ENCODE measurements at places on chromosomes 6 and 20.

GRCh38 chr20:37518606-37519507 lies 2.2 kb upstream of the NNAT start:
- no peak for DNase-seq

DNA sequence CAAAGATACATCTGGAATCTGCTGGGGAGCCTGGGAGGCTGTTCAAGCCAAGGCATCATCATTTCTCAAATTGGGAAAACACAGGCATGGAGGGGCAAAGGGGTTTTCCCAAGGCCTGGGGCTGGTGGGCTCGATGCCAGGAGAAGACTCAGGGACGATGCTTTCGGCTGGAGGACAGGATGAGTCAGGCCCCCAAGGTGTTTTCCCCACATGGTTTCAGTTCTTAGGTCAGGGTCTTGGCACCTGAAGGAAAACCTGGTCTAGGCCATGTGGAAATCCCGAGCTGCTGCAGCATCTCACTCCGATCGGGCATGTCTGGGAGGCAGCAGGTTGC lies 348.1 kb downstream of the CDC5L start:
- DNase-seq: peak; percentile 16

DNA sequence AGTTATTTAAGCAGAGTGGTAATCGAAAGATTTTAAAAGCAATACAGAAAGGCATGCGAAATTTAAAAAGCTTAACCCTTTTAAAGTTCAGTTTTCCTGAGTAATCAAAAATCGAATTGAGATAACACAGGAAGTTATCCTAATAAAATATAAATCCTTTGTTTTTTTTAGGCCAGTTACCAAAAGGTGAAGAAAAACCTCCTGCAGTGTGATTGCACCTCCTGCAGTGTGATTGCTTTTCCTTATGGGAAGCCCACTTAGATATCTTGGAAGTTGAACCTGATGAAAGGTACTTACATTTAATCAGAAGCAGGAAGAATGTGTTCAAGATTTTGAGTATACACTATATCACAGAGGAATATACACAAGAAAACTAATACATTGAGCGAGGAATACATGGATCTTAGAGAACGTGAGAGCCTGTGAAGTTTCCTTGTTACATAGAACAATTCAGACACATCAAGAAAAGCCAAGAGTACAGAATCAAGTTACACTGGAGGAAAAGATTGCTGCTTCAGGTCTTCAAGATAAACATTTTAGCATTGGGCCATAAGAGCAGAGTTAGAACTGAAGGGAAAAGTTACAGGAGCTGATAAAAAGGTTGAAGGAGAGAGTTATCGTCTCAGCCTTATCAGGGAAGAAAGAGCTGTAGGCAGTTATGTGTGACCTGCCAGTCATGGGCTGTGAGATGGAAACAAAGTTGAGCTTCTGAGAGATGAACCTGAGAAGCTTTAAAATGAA lies 7.7 kb upstream of the TMEM181 start:
- no peak for DNase-seq

DNA sequence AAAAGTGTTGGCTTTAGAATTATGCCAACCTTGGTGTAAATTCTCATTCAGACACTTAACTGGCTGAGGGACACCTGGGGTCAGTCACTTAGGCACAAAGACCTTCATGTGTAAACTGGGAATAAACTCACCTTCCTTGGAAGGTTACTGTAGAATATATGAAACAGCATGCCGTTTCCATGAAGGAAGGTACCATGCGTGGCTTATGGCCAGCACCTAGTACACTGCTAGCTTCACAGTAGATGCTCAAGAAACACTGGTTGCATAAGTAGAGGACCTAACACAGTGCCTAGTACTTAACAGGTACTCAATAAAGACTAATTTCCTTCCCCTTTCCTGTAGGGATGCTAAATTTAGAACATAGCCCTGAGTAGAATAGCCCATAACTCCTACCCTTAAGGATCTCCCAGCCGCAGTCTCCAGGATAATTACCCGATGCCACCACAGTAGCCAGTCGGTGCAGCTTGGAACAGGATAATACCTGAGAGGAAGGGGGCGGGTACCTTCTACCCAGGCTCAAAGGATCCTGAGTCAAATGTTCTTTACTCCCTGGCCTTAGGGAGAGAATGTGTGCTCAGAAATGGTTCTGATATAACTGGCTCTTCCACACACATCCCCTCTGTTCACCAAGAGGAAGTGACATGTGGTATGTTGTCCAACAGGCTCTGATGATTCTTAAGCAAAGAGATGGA lies 3.6 kb downstream of the BCL2L1 start:
- DNase-seq: peak; percentile 95

DNA sequence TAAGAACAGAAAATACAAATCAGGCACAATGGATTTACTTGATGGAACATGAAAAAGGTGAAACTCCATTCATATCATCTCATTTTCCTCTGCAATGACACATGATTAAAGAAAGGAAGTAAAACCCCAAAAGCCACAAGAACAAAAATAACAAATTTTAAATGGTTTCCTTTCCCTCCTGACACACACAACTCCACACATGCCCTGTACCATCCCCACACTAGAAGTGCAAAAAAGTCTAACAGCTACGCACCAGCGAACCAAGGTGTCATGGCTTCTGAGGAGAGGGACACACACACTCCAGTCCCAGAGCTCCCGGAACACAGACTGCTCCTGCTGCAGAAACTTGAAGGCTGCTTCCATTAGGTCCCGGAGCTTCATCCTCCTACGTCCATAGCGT lies 25.3 kb downstream of the MDN1 start:
- DNase-seq: no peak

DNA sequence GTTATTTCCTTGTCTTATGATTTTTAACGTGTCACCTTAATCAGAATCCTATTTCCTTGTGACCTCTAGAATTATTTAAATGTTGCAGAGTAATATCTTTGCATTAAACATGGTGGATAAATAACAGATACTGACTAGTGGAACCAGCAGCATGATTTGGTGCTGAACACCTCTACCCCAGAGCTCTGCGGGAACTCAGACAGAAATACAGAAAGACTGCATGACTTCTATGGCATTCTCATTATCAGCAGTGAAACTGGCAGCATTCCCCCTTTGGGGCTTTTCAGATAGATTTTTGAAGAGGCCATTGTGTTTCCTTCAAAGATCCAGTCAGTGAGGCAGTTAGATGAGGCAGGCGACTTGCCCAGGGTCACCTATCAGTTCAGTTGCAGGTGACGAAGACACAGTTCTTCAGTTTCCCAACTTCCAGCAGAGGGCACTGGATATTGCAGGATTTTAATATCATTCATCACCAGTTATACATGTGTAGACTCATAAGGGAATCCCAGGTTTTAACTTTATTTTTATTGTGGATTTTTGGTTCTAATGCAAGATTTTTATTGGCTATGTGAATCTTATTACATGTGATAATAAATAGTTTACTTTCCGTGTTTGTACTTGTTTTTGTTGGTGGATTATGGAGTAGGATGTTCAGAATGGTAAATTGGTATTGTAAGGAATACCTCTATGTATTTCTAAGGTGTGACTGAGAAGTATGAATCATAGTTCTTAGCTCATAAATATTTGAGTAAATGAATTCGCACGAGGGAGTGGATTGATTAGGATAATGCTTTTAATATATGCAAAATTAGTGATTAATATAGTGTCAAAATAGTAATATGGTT lies 81.3 kb downstream of the AFDN start:
- DNase-seq: peak; percentile 24

DNA sequence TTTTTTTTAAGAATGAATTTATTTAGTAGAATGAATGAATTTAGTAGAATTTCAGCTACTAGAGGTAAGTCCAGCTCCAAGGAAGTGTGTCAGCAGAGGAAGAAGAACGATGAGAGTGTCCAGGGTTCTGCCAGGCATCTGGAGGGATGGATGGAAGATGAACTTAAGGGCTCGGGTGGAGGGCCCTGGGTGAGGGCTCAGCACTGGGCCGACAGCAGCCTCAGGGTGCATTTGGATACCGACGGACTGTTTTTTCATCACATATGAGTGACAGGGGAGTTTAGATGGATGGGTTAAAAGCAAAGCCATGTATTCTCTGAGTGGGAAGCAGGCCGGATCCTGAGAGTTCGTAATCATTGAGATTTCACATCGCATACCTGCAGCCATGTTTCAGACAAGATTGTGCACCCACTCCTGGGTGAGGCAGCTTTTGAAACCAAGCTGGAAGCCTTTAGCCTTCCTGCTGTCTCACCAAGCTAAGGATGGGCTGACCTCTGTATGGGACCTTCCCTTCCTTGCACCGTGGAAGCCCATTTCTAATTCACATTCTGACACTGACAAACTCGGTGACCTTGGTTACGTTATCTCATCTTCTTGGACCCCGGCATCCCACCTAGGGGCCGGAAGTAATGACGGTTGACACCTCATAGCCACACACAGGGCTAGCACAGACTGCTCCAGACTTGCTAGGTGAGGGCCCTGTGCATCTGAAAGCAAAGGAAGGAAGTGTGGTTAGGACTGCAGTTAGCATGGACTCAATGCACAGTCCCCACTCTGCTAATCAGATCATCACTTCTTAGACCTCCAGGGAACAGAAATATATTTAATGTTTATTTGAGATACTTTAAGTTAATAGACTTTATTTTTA lies 228.5 kb downstream of the SLC24A3 start:
- DNase-seq: no peak

DNA sequence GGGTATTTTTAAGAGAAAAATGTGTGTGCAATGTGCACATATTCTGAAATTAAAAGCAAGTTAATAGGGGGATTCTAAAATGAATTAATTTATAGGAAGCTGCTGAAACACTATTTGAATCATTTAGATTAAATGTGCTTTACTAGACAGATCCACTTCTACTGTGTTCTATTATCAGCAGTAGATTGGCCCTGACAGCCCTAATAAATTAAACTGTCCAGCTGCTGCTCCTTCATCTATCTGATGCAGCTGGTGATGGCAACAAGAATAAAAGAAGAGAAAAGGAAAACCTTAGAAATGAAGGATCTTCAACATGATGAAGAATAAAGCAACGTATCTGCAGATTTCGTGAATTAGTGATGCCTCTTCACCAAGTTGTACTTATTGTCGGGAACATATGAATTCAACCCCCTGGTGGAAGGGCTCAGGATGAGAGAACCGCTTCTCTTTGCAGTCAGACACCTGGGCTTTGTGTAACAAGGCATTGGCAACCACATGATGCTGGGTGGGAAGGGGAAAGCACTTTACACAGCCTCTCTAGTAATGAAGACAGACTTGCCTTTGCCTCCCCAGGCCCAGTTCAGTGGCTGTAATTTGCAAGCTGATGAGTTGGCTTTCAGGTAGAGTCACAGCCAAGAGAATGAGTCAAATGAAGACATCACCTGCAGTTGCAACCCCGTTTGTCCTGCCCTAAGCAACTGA lies 94.4 kb downstream of the LAMP5 start:
- DNase-seq: no peak

GRCh38 chr6:32883789-32884188 lies 29.8 kb downstream of the PSMB9 start:
- peak; percentile 23 for DNase-seq

DNA sequence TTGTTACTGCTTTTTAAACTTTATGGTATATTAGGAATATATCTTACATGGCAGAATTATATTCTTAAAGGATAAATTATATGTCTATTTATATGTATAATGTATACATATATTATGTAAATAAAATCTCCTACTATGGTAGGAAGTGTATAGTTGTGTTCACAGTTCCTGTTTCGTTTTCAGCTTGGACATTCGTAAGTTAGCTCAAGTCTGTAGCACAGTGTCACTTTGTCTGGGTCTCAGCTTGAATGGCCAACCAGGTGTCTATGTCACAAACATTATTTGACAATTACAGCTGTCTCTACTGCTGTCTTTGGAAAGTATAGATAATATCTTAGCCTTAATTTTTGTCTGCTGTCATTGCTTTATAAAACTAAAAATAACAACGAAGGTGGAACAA lies 303.9 kb downstream of the CDKAL1 start:
- DNase-seq: no peak

GRCh38 chr6:28340310-28341095 lies 4.6 kb upstream of the ZSCAN31 start:
- DNase-seq: no peak

DNA sequence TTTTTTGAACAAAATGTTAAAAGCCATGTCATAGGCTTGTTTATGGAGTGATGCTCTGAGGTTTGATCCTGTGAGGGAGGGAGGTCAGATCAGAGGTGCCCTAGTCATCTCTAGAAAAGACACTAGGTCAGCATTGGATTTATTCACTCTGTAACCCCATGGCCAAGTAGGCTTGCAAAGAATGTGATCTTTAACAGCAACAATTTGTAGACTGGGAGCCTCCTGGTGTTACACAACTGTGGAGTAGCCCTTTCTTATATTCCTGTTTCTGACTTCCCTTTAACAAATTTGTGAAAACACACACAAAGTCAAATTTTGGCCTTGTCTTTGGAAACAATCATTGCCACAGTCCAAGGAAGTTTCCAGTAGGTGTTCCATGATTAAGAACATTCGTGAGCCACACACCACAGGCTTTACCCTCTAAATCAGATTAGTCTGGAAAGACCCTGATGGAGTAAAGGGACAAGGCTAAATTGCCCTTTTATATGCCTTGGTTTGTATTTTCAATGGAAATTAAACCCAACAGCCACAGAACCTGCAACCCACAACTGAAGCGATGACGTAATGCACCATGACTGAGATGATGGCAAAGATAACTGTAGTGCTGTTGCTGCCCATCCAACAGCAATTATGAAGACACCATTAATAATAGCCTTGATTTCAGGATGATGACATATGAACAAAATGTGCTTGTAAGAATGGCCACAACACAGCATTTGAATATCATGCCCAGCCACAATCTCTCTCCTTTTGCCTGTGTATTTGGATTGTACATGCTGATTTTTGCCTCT lies 22.1 kb downstream of the SCP2D1 start:
- peak; percentile 4 for DNase-seq

DNA sequence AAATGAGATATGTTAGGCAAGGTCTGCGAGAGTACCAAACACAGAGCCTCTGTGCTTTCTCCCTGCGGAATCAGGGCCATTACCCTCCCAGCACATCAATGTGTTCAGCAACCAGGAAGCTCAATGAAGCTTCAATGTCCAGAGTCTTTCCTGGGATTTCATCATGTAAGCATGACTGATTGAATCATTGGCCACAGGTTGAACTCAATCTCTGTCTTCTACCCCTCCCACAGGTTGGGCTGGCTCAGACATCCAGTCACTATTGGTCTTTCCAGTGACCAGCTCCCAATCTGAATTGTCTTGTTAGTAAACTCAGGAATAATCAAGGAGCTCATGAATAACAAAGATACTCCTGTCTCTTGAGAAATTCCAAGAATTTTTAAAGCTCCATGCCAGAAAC lies 2.7 kb upstream of the DTD1 start:
- DNase-seq: peak; percentile 19

DNA sequence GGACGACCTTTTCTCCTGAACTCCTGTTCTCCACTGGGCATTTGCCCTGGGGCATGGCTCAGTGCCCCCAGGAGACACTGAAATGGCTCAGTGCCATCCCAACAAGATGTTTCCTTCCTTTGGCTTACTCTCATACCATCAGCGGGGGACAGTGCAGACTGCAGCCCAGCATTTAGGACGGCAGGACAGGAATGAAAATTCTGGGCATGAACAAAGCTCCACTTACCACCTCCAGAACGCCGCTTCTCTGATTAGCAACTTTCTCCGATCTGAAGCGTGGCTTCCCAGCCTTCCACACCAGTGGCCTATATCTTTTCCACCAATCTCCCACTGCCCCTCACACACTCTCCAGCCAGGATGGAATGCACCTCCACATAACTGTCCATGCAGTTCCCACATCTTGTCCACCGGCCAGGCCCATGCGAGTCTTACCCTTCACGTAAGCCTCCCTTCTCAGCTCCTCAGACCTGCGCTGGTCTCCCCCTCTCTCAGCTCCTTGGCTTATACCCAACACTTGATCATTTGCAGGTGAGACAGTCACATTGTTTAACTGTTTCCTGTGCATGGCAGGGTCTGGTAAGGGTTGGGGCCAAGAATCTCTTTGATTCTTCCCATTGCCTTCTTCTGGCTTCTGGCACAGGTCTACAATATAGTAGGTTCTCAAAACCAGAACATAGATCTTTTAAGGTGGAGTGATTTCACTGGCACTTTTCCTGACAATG lies 114.5 kb downstream of the FYN start:
- no peak for DNase-seq
